ENCODE measurements at places on chromosomes 1 and 21.

GRCh38 chr1:165884690-165885304 lies 57.4 kb downstream of the UCK2 start:
- DNase-seq, result no peak

GRCh38 chr1:200028586-200029034 lies 1.1 kb downstream of the NR5A2 start:
- DNase-seq, result no peak

- no peak for DNase-seq
Observed at GRCh38 chr1:35809114-35810095, 1.6 kb downstream of the AGO4 start.

- no peak for DNase-seq
Observed at GRCh38 chr1:244394826-244395765, 56.6 kb downstream of the ADSS2 start.

- no peak for DNase-seq
Observed at GRCh38 chr1:111813440-111814304, 58.0 kb downstream of the DDX20 start.

DNA sequence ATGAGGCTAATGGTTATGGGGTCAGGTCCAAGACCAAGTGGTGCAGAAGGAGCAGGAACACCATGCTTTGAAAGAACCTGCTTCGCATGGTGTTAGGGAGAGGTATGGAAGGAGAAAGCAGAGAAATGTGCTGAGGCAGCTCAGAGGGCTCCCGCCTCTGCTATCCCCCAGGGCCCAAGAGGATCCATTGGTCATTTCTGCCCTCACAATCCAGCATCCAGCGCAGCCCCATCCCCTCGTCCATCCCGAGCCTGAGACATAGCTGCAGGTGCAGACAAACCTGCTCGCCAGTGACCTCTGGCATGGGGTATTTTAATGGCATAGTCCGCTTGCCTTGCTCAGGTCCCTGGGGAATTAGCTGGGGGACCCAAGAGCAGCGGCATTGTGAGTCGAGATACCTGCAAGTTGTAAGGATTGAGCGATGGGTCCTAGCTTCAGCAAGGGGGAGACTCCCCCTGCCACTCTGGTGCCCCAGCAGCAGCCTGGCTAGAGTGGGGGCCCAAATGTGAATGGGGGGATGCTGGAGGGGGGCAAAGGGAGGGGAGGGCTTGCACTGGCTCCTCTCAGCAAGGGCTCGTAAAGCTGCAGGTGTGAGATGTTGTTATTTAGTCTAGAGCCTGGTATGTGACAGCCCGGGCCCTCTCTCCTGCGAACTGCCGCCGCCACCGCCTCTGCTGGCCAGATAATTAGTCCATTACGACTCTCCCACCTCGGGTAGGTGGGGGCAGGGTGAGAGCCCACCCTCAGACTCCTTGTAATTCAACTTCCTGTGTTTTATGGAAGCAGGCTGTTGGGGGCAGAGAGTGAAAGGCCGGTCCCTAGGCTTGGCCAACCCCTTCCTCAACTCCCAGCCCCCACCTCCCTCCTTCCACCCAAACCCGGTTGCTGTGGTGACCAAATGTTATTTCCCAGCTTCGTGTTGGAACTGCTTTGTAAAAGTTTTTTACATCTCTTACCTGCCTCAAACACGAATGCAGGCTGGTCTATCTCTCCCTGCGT lies 118.8 kb downstream of the RNF220 start:
- no peak for DNase-seq

DNA sequence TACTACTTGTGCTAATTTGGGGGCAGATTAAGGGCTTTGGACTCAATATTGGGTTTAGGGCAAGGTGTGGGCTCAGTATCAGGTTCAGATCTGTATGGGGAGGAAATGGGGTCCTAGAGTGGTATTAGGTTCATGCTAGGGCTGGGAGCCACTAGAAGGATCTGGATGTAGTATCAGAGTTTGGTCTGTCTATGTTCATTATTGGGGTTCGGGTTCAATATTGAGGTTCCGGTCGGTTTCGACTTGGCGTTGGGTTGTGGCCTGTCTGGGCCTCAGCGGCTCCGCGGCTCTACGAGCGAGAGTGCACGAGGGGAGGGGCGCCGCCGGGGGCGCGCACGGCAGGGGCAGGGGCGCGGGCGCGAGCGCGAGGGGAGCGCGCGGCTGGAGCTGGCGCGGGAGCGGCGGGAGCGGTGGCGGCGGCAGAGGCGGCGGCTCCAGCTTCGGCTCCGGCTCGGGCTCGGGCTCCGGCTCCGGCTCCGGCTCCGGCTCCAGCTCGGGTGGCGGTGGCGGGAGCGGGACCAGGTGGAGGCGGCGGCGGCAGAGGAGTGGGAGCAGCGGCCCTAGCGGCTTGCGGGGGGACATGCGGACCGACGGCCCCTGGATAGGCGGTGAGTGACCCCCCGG lies at the start of gene PTPRF:
Gene PTPRF, plus strand, starts transcription at position 401 of the 624 bp plus-strand sequence. CDS start 14,193 bp downstream, outside the sequence.
- DNase-seq, result no peak

DNA sequence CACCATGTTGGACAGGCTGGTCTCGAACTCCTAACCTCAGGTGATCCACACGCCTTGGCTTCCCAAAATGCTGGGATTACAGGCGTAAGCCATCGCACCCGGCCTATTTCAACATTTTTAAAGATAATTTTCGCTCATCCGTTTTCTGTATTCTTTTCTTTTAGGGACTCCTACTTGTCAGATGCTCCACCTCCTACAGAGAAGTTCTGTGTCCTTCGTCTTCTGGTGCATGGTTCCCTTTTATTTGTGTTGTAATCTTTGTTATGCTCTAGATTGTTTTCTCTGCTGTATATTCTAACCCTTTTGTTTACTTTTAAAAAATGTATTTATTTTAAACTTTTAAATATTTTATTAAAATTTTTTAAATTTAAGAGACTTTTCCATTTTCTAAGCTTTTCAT lies 28.4 kb downstream of the CLDN14 start:
- no peak for DNase-seq

GRCh38 chr1:45172005-45172404 lies 34.4 kb downstream of the ZSWIM5 start:
- DNase-seq, result no peak

- DNase-seq, result no peak
Observed at GRCh38 chr1:228887101-228887500, 151.8 kb downstream of the RHOU start.

DNA sequence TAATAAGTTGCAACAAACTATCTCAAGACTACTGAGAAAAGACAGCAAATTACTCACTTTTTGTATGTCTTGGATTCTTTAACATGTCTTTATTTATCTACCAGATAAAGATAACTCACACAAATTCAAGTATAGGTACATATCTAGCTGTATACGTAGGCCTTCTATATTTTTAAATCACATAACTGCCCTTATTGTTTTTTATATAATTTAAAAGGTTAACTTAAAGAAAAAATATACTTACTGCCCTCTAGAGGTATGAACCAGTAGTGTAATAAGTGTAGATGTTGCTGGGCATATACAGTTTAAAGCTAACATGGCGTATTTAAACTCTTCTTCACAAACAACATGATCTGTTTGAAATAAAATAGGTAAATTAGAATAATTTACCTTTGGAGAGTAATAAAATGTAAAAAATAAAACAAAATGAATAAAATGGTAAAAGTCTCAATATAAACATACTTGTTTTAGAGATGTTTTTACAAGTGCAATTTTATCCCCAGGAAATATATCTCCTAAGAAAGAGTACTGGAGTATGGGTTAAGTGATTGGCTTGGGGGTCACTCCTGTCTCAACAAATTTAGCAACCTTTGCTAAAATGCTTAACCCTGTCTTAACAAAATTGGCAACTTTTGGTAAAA lies 235.2 kb downstream of the KCNT2 start:
- DNase-seq, result no peak

DNA sequence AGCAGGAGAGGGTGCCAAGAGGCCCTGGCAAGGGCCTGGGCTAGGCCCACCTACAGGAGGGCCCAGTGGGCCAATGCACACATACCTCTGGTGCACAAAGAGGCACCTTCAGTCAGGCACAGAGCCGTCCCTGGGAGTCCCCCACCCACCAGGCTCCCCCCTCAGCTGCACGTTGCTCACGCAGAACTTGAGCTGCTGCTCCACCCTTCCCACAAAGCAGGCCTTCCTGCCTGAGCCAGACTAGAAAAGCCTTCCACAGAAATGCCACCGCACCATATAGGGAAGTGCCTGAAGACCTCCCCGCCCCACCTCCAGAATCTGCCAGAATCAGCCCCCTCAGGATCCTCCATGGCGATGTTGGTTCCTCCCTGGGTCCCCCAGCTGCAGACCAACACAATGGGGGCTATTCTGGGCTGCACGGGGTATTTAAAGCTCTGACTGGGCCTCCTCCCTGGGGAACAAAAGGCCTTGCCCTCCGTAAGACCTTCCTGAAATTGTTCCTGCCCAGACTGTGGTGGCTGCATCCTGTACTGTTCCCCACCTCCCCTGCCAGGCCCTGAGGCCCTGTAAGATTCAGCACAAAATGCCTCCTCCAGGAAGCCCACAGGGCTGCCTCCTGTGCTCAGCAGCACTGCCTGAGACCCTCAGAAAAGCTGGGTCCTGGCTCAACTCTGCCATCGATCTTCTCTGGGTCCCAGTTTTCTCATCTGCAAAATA lies 27.2 kb downstream of the HSPG2 start:
- DNase-seq, result no peak

DNA sequence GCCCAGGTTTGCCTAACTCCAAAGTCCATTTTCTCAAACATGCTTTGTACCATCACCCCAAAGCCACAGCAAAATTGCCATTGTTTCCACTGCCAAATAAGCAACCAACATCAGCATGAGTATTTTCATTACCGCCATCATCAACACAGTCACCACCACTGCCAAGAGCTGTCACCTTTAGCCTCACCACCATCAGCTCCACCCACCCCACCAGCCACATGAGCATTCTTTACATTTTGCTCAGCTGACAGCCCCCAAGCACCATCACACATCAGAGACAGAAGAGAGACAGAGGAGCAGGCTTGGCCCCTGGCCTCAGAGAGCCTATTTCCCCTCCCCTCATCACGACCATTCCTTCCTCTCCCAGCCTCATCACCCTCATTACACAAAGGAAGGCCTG lies 42.7 kb downstream of the TAS1R2 start:
- DNase-seq, result no peak

- DNase-seq, result no peak
Observed at GRCh38 chr1:228835911-228836310, 100.6 kb downstream of the RHOU start.
